ENCODE measurements at places on chromosomes 5 and 9.

- no peak for DNase-seq
Measured at GRCh38 chr9:15531380-15531779, 20.6 kb upstream of the PSIP1 start.

- DNase-seq, result no peak
Measured at GRCh38 chr5:1914471-1914870, 31.7 kb upstream of the IRX4 start.

DNA sequence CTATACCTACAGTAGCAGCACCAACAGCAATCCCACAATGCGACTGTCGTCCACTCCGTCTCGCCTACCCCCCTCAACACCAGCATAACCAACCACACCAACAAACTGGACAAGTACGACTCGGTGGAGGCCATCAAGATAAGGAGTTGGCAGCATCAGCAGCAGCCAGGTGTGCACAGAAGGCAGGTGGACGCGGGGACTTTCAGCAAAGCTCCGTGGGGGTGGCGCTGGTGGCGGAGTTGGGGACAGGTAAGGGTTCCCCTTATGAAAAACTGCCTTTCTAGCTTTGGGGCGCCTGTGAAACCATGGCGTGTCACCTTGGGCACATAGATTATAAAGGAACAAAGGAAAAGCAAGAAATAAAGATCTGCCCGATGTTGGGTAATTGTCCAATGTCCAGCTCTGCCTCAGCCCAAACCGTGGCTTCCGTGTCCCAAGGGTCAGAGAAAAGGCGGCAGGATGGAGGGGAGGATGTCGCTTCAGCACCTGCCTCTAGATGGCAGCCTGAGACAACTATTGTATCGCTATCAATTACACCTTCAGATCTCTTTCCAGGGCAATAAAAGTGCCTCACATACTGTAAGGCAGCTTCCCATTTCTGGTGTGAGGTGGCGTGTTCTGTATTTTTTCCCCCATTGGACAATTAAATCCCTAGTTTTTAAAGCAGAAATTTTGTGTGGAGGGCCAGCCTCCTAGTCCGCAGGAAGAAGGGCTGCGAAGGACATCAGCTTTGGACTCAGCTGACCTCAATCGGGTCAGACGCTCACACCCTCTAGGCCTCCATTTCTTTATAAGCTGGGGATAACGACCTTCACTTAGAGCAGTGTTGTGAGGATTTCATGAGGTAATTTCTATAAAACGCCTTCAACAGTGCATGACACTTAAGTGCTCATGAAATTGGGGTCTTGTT, 58.8 kb downstream of the MTRR start:
- peak; percentile 77 for DNase-seq

- peak; percentile 81 for DNase-seq
Measured at GRCh38 chr9:2727966-2728613, 10.8 kb downstream of the KCNV2 start.

DNA sequence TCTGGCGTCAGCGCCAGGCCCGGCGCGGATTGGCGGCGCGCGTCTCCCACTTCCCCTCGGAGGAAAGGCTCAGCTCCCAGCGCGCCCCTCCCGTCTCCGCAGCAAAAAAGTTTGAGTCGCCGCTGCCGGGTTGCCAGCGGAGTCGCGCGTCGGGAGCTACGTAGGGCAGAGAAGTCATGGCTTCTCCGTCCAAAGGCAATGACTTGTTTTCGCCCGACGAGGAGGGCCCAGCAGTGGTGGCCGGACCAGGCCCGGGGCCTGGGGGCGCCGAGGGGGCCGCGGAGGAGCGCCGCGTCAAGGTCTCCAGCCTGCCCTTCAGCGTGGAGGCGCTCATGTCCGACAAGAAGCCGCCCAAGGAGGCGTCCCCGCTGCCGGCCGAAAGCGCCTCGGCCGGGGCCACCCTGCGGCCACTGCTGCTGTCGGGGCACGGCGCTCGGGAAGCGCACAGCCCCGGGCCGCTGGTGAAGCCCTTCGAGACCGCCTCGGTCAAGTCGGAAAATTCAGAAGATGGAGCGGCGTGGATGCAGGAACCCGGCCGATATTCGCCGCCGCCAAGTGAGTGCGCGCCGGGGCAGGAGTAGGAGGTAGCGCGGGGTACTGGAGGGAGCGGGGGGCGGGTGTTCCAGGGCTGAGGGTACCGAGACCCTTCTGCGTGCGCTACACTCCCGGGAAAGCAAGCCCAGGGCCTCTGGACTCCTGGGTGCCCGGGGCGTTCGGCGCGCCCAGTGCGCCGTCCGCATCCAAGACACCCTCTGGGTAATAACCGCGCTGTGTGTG, at the start of gene MSX2:
TSS of gene MSX2 (plus strand) at position 99 of the 777 bp plus-strand sequence. CDS start at position 177, 78 bp downstream.
- DNase-seq, result peak; percentile 84

DNA sequence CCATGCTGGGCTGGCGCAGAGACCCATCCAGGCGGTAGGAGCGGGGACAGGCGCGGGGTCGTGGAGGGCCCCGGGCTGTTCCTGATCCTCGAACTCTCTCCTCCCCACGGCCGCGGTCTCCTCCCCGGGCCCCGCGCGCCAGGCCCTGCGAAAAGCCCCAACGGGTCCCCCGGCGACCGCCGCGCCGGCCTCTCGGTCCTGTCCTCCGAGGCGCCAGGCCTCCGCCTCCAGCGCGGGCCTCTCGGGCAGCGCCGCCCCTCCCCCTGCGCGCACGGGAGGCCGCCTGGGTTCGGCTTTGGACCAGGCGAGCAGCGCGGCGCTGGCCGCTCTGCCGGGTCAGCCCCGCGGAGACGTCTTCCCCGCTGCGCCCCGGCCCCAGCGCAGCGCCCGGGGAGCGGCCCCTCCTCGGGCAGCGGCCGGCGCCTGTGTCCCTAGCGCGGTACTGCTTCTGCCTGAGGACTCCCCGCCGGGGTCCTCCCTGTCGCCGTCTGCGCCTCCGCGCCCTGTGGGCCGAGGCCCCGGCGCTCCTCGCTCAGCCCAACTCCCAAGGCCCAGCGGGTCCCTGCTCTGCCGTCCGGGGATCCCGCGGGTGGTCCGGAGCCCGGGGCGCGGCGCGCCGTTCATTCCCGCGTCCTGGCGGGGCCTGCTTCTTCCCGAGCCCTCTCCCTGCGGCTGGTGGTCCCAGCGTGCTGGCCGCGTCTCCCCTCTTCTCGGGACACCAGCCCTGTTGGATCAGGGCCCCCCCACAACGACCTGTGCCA, 13.4 kb downstream of the COL23A1 start:
- no peak for DNase-seq

GRCh38 chr5:95673081-95673480, 9.7 kb downstream of the SPATA9 start:
- no peak for DNase-seq

- no peak for DNase-seq
Measured at GRCh38 chr5:156401804-156402203, 74.8 kb downstream of the SGCD start.

DNA sequence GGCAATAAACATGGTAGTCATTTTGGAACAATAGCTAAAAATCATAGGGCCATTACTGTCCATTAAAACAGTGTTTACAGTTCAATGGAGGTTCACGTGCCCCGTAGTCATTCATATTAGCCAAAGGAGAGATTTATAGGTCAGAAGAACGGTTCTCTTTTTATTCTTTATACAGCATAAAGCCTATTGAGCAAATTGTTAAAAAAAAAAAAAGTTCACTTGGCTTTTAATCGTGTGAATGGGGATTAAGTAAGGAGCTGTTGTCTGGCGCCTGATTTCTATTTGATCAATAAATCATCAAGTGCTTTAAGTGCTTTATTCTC, 69.1 kb upstream of the TBCA start:
- DNase-seq, result no peak

DNA sequence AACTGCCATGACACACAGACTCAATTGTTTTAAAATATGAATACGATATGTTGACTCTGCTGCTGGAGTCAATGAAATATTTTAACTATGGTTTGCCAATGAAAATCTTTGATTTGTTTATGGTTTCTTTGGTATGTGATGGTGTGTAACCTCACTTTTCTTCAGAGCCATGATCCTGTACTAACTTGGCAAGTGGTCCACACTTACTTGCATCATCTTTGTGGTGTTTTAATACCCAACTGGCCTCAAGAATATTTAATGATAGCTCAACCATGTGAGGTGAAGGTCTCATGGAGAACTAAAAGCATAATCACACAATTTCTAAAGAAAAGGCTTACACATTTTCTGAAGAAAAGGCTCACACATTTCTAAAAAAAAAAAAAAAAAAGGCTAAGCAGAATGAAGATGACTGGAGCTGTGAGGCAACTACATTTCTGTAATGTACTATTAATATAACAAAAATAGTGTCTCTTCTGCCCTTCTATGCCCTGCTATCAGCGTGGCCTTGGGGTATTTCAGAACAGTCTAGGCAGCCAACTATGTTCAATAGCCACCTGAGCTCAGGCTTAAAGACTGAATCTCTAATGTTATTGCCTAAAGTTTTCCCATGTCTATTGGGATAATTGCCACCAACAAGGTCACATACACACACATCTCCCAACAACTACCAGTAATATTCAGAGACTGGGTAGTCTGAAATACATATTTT, 395.0 kb downstream of the MLLT3 start:
- DNase-seq, result no peak

GRCh38 chr9:98450496-98450895, 195.0 kb upstream of the TBC1D2 start:
- no peak for DNase-seq

- DNase-seq, result no peak
Measured at GRCh38 chr5:139805545-139805944, 9.9 kb downstream of the PSD2 start.

DNA sequence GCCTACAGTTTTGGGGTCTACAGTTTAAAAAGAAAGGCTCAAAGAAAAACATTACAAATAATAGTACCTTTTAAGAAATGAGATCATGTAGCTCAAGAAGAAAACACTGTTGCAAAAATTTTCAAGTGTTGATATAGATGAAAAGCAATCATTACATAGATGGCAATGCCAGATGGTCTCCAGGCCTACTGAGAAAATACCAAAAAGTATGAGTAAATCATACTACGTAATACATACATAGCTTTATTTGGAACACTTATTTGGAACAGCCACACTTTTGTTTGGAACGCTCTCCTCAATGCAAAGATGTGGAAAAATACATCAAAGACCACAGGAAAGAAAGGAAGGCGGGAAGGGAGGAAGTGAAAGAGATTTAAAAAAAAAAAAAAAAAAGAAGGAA, 44.1 kb downstream of the MARCHF11 start:
- no peak for DNase-seq

DNA sequence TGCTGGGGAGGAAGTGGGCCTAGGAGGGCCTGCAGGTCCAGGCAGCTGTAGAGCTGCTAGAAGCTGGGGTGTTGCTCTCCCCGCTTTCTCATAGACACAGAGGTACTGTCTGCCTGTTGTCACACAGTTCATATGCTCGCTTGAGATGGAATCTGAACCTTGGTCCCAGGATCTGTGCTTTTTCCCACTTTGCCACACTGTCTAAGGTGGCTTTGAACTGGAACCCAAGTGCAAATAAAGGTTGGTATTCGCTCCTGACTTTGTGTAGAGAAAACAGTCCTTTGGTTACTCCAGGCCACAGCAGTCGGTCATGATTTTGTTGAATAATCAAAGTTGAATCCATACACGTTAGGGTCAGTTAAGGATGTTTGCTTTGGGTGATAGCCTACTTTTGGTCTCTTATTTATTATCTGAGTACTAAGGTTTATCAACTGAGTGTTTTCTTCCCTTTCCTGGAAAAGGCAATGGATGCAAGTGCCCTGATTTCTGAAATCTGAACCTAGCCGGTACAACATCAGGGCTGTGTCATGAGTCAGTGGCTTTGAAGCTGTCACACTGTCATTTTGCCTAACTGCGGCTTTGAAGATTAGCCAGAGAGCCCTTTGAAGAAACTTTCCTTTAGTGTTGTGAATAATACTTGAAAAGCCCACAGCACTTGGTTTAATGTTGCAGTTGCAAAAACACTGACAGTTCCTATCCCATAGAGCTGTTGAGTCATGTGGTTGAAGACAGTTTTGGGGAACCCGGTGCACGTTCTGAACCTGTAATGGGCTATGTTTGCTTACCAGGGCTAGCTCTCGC, 41.3 kb downstream of the HABP4 start:
- DNase-seq, result no peak

- DNase-seq, result peak; percentile 82
Measured at GRCh38 chr5:131384173-131384572, 120.3 kb downstream of the CDC42SE2 start.

DNA sequence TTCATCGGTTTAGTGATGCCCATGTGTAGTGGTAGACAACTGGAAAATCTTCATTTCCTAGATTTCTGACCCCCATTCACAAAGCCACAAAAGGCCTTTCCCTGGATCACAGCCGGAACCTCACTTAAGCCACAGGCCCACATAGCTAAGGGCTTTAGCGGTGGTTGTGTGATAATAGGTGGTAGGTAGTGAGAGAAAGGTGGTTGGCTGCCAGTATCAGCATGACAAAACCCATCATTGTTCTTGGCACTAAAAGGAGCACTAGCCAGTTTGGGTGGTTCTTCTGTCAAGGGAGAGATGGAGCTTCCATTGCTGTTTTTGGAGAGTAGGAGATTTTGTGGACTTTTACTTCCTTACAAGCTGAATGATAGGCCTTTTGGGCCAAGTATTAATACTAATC, 9.7 kb upstream of the SLC36A2 start:
- DNase-seq, result no peak

- DNase-seq, result no peak
Measured at GRCh38 chr5:36057386-36057785, 9.3 kb downstream of the UGT3A2 start.

DNA sequence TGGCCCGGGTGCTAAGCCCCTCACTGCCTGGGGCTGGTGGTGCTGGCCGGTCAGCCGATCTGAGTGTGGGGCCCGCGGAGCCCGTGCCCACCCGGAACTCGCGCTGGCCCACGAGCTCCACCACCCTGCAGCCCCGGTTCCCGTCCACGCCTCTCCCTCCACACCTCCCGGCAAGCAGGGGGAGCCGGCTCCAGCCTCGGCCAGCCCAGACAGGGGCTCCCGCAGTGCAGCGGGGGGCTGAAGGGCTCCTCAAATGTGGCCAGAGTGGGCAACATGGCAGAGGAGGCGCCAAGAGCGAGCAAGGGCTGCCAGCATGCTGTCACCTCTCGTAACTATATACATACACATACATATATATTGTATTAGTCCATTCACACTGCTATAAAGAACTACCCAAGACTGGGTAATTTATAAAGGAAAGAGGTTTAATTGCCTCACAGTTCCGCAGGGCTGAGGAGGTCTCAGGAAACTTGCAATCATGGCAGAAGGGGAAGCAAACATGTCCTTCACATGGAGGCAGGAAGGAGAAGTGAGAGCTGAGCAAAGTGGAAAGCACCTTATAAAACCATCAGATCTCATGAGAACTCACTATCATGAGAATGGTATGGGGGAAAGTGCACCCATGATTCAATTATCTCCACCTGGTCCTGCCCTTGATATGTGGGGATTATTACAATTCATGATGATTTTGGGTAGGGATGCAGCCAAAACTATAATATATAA, 56.8 kb downstream of the LIX1 start:
- DNase-seq, result no peak

DNA sequence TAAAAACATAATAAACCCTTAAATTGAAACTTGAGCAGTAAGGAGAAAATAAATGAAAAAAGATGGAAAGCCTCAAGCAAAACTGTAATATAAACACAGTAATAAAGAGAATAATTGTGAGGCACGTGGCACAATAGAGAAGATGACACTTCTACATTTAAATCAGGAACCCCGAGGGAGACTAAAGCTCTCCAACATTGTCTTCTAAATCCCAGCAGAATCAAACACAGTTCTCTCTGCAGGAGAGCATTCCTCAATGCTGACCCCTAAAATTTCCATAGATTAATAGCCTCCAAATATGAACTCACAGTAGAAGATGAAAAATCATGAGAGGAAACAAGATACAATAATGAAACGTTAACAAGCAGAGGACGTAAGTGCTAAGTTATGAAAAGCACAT, 721.2 kb upstream of the COX7C start:
- no peak for DNase-seq

- DNase-seq, result no peak
Measured at GRCh38 chr9:136707011-136707410, 5.4 kb upstream of the DIPK1B start.

- no peak for DNase-seq
Measured at GRCh38 chr5:41191249-41191648, 22.1 kb downstream of the C6 start.

Data from hematopoietic multipotent progenitor cell treated with erythropoietin and hydrocortisone succinate and interleukin-3 and kit ligand, for 4 days (in vitro differentiated cells).